ENCODE measurements at places on chromosomes 5 and 9.

DNA sequence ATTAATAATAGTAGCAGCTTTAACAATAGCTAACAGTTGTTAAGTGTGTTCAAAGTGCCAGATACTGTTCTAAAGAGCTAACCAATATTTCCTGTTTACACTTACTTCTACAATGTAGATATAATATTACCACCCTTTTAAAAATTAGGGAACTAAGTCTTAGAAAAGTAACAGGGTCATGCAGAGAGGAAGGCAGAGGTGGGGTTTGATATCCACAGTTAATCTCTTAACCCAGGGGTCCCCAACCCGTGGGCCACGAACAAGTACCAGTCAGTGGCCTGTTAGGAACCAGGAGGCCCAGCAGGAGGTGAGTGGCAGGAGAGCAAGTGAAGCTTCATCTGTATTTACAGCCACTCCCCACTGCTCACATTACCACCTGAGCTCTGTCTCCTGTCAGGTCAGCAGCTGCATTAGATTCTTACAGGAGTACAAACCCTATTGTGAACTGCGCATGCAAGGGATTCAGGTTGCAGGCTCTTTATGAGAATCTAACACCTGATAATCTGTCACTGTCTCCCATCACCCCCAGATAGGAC lies 89.1 kb downstream of the ACTL7B start:
- no peak for DNase-seq

DNA sequence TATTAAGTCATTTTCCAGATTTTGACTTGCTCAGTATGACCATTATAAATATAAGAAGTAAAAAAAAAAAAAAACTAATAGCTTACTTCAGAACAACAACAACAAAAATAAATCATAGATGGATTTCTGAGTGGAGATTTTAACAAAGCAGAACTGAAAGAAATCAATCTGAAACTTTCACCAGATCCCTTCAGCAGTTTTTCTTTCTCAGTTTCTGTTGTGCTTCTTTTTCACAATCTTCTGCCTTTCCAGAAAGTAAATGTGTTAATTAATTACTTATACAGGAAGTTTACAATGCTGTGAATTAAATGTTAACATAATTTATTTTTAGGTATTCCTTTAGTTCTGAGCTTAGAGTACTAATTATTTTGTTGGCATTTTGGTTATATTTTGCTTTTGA lies 73.5 kb downstream of the CHSY3 start:
- no peak for DNase-seq

DNA sequence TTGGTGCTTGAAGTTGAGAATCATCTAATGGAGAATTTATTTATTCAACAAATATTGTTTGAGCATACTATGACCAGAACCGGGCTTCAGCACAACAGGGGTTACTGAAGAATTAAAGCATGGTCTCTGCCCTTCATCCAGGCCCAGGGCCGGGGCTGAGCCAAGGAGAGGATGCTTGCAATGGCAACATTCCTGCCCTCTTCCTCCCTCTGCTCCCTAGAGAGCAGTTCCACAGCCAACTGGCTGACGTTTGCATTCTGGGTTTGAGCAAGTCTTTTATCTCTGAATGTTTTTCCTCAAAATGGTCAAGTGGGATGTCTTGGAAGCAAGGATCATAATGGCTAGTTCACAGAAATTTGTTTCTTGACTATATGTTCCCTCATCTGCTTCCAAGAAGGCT lies 80.7 kb downstream of the GLDC start:
- no peak for DNase-seq

- DNase-seq, result no peak
Measured at GRCh38 chr9:15299374-15299939, 7.6 kb downstream of the TTC39B start.

DNA sequence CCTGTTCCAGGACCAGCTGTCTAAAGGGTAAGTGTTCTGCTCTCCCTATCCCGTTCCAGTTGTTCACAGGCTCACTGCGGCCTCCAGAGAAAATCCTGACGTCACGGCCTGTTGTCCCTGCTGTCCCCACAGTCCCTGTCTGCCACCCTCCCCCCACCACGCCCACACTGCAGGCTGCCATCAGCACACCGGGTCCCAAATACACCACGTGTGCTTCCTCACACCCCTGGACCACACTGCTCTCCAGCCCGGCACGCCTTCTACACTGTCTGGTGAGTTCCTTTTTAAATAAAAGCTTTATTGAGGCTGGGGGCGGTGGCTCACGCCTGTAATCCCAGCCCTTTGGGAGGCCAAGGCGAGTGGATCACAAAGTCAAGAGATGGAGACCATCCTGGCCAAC lies 88.3 kb upstream of the RUFY1 start:
- no peak for DNase-seq

DNA sequence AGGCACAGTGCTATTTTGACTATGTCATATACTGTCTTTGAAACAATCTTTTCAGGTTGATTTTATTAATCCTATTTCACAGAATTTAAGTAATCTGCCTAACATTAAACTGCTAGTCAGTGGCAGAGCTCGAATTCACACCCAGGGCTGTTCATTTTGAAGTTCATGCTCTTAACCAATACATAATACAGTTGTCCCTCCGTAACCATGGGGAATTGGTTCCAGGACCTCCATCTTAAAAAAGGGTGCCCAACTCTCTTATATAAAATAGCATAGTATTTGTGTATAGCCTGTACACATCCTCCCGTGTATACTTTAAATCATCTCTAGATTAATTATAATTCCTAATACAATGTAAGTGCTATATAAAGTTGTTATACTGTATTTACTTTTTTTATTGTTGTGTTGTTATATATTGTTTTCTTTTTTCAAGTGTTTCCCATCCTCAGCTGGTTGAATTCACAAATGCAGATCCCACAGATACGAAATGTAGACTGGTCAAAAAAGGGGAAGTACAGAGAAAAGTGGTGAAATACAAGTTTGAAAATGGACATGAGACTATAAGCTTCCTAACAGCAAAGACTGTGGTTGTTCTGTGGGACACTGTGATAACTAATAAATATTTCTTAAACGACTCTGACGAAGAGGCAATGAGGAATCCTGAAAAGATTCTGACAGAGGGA lies 18.3 kb downstream of the RFX3 start:
- peak; percentile 65 for DNase-seq

GRCh38 chr5:181084621-181085195 lies 44.6 kb downstream of the BTNL9 start:
- DNase-seq, result no peak

DNA sequence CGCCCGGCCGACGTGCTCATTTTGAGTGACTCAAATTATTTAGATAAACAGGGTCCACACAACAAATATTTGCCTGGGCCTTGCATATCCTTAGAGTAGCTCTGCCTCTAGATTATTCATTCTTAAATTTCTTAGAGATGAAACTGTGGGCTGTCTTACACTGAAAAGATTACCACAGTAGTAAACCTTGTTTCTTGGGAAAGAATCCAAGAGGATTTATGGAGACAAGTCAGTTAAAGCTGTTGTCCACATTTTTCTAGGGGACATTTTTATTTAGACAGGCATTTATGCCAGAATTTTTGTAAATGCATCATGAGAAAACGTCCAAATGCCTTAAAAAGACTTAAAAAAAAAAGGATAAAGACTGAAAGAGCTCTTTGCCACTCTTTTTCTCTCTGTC lies 32.6 kb upstream of the RANBP3L start:
- no peak for DNase-seq

DNA sequence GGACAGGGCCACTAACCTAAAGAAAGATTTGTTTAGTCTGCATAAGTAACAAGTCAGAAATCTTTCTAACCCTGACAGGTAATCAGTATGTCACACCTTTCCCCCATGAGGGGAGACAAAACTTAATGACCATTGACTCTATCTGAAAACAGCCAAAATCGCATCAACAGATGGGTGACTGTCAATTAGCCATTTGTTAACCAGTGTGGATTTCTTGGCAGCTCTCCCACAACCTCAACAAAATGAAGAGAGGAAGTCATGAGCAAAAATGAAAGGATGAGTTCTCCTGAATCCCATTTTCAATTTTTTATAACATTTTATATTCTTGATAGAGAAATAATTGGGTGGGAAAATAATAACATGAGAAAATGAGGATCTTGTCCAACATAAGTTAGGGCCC lies 84.6 kb upstream of the SNX2 start:
- DNase-seq, result no peak

DNA sequence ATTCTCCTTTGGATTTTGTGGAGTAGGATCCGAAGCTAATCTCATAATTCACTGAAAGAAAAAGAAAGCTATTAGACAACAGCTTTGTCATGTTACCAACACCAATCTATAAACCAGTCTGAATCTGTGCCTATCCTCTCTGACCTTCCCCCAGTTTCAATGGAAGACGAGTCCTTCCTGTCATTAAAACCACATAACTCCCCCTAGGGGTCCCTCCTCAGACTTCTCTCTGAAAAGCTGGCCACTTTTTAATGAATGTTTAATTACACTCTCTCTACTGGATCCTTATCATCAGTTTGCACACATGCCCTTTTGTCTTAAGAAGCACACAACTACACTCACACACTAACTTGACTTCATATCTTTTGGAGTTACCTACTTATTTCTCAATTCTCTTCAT lies 98.0 kb upstream of the TSLP start:
- DNase-seq, result no peak

GRCh38 chr9:4237748-4238511 lies 61.9 kb downstream of the GLIS3 start:
- no peak for DNase-seq

DNA sequence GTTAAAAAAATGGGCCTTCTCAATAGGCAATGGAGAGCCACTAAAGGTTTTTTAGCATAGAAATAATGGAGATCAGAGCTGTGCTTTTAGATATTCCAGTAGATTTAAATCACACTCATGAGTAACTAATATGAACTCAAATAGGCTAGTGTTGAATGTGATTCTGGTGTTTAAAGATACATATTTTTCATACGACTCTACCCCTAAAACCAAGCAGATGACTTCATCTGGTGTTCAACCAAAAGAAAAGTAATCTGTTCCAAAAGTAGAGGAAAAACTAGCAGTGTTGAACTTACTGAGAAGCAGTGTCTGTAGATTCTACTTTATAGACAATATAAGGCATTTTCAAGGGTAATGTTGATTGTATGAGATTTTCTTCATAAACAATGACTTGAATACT lies 138.1 kb downstream of the TSSK1B start:
- DNase-seq, result no peak

DNA sequence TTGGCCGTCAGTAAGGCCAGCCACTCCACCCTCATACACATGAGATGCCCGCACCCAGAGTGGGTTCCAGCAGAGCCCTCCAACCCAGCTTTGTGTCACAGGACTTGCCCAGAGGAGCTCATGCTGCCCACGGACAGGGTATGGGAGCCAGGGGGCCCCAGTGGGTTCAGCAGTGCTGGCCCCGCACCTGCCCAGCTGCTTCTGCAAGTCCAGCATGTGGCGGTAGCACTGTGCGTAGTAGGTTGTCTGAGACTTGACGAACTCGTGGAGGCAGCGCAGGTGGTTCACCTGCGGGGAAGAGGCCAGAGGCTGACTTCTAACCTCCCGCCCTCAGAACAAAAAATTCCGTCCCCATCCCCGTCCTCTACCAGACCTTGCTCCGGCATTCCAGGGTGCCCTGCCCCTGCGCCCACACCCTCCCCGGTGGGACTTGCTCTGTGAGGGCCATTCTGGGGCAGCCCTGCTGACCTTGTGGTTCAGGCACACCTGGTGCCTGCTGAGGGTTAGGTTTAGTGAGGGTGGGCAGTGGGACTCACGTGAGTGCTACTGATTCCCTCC lies 18.5 kb downstream of the SH3GLB2 start:
- DNase-seq, result no peak

GRCh38 chr5:167966979-167967378 lies 324.5 kb upstream of the WWC1 start:
- DNase-seq, result no peak

DNA sequence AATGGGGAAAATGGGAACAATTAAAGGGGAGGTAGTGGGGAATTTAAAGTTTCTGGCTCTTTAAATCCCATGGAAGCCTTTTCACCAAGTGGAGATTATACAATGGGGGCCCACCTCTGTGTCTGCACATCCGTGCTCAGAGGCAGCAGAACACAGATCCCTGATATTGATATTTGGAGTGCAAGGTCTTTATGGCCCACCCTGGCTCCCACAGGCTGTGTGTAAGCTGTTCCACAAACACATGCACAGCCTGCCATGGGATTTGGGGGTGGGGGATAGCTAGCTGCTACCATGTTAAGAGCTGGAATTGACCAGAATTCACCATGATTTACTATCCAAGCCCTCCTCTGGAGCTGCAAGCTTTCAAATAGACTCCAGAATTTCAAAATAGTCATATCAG lies 55.9 kb downstream of the RASGEF1C start:
- no peak for DNase-seq

GRCh38 chr5:40669606-40670390 lies 9.9 kb upstream of the PTGER4 start:
- peak; percentile 59 for DNase-seq

DNA sequence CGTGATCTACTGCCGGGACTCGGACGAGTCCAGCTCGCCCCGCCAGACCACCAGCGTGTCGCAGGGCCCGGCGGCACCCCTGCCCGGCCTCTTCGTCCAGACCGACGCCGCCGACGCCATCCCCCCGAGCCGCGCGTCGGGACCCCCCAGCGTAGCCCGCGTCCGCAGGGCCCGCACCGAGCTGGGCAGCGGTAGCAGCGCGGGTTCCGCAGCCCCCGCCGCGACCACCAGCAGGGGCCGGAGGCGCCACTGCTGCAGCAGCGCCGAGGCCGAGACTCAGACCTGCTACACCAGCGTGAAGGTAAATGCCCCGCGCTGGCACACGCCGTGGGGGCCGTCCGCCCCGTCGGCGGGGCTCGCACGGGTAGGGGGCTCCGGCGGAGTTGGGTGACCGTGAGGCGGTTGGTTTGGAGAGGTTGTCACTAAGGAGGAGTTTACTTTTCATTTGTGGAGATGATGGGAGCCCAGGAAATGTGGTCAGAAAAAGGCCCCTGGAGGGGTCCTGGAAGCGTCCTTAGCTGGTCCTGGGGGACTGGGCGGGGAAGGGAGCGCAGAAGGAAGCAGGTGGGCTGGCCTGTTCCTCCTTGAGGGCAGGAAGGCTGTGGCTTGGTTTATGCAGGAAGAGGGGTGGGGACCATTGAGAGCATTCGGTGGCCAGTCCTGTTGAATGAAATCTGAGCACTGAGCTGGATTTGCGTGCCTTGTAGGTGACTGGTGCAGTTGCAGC lies 647 bp downstream of the PDE8B start:
- DNase-seq, result no peak

DNA sequence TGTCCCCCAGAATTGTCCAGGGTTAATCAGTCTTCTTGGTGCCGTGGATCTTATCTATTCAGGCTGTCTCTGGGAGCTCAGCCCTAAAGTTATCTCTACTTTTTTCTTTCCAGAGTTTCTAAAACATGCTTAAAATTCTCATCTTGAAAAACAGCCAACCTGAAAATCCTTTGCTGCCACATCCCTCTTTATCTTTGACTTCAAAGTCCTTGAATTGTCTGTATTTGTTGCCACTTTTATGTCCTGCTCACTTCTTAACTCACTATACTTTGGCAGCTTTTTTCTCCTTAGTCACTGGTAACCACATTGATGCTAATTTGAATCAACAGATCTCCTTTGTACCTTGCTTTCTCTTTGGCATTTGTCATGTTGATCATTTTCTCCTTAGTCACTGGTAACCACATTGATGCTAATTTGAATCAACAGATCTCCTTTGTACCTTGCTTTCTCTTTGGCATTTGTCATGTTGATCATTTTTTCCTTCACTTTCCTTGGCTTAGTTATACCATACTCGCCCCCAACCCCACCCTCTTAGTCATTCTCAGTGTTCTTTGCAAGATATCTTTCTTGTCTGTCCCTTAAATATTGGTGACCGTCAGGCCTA lies 8.5 kb downstream of the DMXL1 start:
- no peak for DNase-seq

Data from CD14-positive monocyte (primary cell).